Mammary epithelial cell (primary cell): ENCODE measurements at places on chromosomes 13 and 19. TPM values are rescaled to one million over a fixed set of nuclear protein-coding genes. Genes with fewer than 3 reads are reported as not detected.

Gene PLPP2
- total RNA-seq: 42.8 TPM

GRCh38 chr13:61078976-61079770, 336.5 kb downstream of the PCDH20 start:
- no peak for DNase-seq

- no peak for DNase-seq
Observed at GRCh38 chr13:79212064-79212619, 193.9 kb downstream of the RBM26 start.

Gene TRPC4
- not detected in 2 replicates for total RNA-seq

DNA sequence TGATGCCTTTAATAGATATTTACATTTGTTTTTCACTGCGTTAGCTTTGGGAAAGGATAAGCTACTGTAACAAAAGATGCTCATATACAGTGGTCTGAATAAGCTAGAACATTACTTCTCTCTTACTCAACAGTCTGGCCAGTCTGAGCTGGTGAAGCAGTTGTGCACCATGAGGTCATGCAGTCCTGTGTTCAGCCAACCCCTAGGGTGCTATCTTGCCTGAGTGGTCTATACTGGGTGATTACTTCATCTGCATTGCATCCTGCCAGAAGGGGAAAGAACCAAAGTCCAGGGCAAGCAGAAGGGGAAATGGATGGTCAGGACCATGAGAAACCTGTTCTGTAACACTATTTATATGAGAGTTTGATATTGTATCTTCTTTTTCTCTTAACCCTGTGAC, 31.5 kb downstream of the ERCC5 start:
- peak; percentile 8 for DNase-seq

Gene SPTBN4
- total RNA-seq: 0.16 and 0.72 TPM in 2 replicates

GRCh38 chr19:2345076-2345475, 15.0 kb upstream of the TMPRSS9 start:
- DNase-seq: no peak

Gene USF2
- 65.7 TPM for total RNA-seq

DNA sequence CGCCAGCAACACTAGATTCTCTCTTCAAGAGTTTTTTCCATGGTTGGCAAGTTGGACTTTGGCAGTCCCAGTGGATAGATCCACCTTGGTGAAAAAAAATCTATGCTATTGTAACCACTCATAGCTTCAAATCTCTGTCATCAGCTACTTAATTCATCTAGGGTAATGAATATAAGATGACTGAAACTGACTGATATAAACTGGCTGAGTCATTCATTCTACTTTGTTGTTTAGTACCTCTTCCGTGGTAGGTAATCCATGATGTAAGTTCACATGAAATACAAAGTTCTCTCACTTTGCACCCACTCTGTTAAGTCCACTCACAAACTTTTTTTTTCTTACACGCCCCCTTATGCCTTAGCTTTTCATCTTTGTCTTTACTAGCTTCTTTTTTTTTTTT, 1381.5 kb downstream of the SLITRK5 start:
- DNase-seq: no peak

DNA sequence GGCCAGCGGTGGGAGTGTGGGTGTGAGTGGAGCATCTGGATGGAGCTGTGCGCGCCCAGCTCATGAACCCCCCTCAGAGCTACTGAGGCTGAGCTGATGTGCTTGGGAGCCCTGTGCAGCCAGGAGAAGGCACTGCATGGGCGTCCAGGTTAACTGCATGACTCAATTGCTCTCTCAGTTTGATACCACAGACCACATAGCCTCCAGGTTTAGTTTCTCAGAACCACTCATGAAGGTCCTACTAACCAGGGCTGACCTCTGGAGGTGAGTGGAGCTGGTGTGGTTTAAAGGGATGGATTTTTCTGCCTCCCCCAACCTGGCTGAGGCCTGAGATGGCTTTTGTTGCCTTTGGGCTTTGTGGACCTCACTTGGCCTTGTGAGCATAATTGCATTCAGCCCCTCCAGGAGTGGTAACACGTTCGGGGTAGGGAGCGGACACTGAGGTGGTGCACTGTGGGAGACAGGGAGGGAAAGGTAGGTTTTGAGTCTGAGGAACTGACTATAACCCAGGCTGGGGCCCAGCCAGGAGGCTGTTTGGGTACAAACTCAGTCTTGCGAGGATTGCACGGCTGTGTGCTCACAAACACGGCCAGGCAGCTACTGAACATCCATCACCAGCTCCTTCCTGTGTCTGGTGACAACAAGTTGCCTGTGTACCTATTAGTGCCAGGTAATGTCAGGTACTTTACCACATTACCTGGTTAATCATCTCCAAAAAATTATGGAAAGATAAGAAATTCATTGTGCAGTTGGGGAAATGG, 97.5 kb downstream of the RGCC start:
- DNase-seq: peak; percentile 59

GRCh38 chr19:28569132-28570131, 643.5 kb downstream of the UQCRFS1 start:
- DNase-seq: no peak

- DNase-seq: peak; percentile 63
Observed at GRCh38 chr19:35030257-35031071, at the start of gene SCN1B. Gene SCN1B, plus strand, starts transcription at chr19:35030470. Its CDS starts 351 bp downstream, at chr19:35030821.

DNA sequence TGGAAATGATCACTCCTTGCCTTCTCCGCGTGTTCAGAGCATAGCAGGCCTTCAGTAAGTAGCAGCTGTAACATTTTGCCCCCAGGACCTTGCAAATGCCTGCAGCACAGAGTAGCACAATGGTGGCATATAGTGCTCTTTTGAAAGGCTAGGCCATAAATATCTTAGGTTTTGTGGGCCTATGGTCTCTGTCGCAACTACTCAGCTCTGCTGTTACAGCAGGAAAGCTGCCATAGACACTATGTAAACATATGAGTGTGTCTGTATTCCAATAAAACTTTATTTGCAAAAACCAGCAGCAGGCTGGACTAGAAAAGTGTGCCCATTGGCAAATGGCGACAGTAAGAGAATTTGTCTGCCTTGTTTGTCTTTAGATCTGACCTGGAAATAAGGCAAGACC, 9.4 kb downstream of the ITPKC start:
- DNase-seq: no peak

DNA sequence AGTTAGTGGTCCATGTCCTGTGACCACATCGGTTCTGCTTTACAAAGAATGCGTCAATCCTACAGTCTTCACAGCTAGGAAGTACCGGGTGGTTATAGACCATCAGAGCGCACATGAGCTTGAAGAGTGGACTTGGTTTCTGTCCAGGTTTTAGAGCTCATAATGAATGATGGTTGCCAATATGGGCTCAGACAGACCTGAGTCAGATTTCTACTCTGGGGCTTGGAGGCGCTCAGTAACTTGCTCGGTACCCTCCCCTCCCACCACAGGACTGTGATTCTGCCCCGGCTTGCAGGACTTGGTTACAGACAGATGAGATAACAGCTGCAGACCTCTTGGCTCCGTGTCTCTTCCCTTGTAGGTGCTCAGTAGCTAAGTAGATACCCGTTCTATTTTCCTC, 284.7 kb downstream of the TSHZ3 start:
- DNase-seq: peak; percentile 33

GRCh38 chr19:56670961-56671612, 470 bp downstream of the ZNF835 start:
- no peak for DNase-seq

Gene B3GLCT
- total RNA-seq: 9.3 TPM

Gene MEGF8
- 29.3 TPM for total RNA-seq

Gene FREM2
- total RNA-seq: 0.08 and 0.16 TPM in 2 replicates

DNA sequence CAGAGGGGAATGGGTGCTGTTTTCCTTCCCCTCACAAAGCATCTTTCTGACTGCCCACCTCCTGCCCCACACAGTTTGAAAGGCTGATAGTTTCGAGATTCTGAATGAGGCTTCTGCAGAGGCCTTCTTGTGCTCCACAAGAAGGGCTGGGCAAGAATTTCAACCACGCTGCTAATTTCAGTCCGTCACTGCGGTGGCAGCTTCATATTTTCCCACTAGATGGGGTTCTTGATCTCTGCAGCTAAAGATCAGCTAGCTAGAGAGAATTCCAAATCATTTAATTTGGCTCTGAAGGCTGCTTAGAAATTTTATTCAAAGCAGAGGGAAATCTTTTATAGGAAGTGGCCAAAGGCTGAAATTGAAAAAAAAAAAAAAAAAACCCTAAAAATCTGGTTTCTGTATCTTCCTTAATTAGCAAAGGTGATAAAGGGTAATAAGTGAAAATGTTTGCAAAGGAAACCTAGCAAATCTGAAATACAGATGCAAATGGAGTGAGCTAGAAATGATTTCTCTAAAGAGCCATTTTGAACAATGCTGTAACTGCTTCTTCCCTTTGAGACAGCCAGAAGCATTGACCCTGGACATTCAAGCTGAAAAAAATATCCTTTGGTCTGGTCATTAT, 38.0 kb upstream of the C13orf42 start:
- peak; percentile 8 for DNase-seq

Gene SGCG
- not detected for total RNA-seq

- DNase-seq: no peak
Observed at GRCh38 chr19:14683439-14683838, 6.4 kb upstream of the ZNF333 start.

Gene SIGLECL1
- total RNA-seq: not detected in 2 replicates

Gene ATXN8OS
- total RNA-seq: not detected in 2 replicates

- no peak for DNase-seq
Observed at GRCh38 chr19:54257116-54257480, at the start of gene LILRB5. Gene LILRB5, minus strand, starts transcription at chr19:54257273. Its CDS starts 80 bp downstream, at chr19:54257193.
